ENCODE measurements at places on chromosomes 6 and 20.

- DNase-seq = peak; percentile 86
Measured at GRCh38 chr6:96235927-96236326, 220.2 kb downstream of the FUT9 start.

- DNase-seq = no peak
Measured at GRCh38 chr20:48681873-48682426, 145.8 kb downstream of the PREX1 start.

- no peak for DNase-seq
Measured at GRCh38 chr6:136816656-136817055, 5.7 kb upstream of the PEX7 start.

DNA sequence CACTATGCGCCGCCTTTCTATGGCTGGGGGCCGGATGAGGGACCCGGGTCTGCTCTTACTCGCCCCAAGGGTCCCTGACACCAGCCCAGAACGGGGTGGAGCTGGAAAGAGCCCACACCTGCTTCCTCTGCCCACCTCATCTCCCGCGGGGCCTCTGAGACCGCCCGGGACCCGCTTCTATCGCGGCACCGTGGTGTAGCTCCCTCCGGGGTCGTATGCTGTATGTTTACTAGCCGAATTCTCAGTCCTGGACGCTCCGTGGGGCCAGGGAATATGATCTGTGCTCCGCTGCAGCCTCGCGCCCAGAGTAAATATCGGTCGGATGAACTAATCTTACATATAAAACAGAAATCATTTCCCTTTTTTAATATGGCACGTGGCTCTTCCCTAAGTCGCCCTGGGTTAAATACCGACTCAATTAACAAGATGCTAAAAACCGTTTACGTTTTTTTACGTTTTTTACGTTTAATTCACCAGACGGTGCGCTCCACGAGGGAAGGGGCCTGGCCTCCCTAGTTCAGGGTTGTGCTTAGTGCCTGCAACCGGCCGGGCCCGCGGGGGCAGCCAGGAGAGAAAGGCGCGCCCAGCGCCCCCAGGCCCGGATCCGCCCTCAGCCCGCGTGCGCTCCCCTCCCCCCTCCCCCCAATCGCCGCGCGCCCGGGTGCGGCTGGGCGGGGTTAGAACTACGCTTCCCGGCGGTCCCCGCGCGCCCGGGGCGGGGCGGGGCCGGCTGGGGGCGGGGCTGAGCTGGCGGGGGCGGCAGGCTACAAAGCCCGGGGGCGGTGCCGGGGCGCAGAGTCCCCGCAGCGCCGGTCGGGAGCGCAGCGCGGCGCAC lies at the start of gene RBM38:
Gene RBM38 (plus strand): TSS at position 793 of the 835 bp plus-strand sequence. CDS start 186 bp downstream, outside the sequence.
- DNase-seq = peak; percentile 39

DNA sequence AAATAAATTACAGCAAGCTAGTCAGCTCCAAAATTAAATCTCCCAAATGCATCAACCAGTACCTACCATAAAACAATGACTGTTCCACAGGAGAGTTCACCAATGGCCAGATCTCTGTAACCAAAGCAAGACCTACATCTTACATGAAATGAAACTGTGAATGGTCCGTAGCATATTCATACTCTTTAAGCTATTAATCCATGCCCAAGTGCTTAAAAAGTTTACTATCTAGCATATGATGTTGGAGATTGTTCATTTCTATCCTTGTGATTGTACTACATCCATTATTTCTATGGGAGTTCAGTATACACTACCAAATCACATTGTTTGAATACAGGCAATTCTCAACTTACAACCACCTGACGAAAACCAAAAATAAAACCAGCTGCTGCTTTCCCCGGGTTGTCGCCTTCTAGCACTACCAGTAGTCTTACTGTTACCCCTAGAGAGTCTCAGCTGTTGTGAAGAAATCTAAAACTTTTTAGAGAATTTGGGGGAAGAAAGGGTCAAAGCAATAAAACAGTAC lies 38.0 kb downstream of the HIVEP2 start:
- no peak for DNase-seq

GRCh38 chr20:41052742-41053419 lies 24.3 kb downstream of the TOP1 start:
- peak; percentile 69 for DNase-seq

- peak; percentile 77 for DNase-seq
Measured at GRCh38 chr20:49982346-49983122, at the start of gene SNAI1. SNAI1 (plus strand) TSS chr20:49982980; CDS start chr20:49983060, 80 bp downstream.

All from astrocyte of the spinal cord (primary cell).